NT2/D1 (cell line): ENCODE measurements at places on chromosomes 16 and 17.

GRCh38 chr17:17736205-17737183 is 55.2 kb downstream of the RAI1 start:
- no peak for DNase-seq

DNA sequence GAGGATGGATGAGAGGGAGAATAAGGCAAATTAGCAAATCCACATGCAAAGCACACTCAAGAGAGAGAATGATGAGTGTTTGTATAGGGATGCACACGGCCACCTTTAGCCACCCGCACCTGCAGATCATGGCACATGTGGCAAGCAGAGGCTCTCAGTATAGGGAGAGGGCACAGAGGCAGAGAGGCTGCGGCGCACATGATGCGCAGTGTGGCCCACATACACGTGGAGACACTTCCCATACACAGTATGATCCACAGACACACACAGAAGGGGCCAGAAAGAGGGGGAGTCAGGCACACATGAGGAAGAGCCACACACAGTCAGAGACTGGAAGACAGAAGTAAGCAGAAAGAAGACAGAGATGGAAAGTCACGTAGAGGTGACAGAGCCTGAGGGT is 6.5 kb upstream of the CHD3 start:
- DNase-seq: no peak

GRCh38 chr17:30199600-30199999 is 35.9 kb downstream of the SLC6A4 start:
- DNase-seq: no peak

DNA sequence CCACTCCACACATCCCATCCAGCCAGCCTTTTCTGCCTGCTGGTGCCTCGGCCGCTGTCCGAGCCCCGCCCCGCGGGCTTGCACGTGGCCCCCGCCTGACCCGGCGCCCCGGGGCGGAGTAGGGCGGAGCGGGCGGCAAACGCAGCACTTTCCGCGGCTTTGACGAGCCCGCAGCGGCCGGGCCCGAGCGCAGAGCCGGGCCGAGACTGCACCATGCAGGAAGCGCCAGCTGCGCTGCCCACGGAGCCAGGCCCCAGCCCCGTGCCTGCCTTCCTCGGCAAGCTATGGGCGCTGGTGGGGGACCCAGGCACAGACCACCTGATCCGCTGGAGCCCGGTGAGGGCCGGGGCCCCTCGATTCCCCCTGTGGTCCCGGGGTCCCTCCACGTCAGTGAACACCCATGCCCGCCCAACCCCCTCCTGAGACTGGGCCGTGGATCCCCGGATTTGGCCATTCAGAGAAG is at the start of gene HSF4:
Gene HSF4 (plus strand): TSS at position 147 of the 463 bp plus-strand sequence. CDS start 67 bp downstream, at position 214.
- no peak for DNase-seq

GRCh38 chr16:560701-561412 is 663 bp downstream of the PRR35 start:
- no peak for DNase-seq

GRCh38 chr17:76546556-76547182 is 6.8 kb downstream of the PRCD start:
- no peak for DNase-seq

- DNase-seq: no peak
Observed at GRCh38 chr17:42061646-42062487, 11.5 kb upstream of the C17orf113 start.

GRCh38 chr17:75250009-75250471 is 11.4 kb downstream of the GGA3 start:
- no peak for DNase-seq

DNA sequence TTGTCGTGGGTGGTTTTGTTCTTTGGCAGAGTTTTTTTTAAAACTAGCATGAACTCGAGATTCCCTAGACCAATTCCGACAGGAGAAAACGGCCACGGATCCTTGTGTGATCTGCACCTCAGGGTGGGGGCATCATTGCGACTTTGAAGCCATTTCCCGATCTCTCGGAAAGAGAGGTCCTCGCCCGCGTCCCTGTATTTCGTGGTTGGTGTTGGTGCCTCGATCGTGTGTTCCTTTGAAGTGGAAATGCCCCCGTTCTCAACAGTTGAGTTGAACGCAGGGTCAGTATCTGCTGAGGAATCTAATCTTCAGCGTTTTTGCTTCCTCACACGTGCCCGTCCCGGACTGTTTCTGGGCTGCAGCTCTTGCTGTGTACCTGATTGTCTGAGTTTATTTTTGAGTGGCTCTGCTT is 1.1 kb downstream of the CRAMP1 start:
- no peak for DNase-seq

DNA sequence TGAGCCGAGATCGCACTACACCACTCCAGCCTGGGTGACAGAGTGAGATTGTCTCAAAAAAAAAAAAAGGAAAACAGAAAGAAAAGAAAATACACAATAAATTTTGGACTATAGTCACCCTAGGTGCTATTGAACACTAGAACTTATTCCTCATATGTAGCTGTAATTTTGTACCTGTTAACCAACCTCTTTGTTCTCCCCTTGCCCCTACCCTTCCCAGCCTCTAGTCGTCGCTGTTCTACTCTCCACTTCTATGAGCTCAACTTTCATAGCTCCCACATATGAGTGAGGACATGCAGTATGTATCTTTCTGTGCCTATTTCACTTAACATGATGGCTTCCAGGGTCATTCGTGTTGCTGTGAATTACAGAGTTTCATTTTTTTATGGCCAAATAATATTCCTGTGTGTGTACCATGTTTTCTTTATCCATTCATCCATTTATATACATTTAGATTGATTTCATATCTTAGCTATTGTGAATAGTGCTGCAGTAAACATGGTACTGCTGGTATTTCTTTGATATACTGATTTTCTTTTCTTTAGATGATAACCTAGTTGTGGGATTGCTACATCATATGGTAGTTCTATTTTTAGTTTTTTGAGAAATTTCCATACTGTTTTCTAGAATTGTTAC is 28.3 kb downstream of the VPS35L start:
- peak; percentile 25 for DNase-seq

DNA sequence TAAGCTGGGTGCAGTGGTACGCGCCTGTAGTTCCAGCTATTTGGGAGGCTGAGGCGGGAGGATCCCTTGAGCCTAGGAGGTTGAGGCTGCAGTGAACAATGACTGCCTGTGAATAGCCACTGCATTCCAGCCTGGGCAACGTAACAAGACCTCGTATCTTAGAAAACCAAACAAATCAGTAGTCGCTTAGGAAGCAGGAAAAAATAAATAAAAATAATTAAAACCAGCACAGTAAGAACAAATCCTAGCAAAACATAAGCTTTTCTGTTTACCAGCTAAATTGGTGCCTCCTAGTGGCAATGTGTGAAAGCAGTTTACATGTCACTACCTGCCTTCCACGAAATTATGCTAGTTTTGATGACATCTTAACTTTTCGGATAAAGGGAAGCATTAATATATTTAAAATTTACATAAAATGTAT is 1.3 kb downstream of the ARMC5 start:
- no peak for DNase-seq

DNA sequence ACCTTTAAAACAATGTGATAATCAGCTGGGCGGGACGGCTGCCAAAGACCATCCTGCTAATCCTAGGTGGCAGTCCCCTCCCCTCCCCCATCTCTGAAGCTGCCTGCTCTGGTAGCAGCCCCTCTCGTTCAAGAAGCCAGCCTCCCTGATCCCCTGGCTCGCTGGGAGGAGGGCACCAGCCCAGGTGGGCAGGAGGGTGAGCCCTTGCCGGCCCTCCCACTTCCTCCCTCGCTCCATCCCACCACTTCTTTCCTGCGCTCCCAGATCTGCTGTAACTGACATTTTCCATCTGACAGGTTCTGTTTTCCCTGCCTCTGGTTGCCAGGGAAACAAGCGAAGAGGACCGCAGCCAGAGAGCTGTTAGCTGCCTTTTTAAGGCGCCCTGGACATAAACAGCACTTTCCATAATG is 155.7 kb upstream of the TNRC6C start:
- DNase-seq: no peak

DNA sequence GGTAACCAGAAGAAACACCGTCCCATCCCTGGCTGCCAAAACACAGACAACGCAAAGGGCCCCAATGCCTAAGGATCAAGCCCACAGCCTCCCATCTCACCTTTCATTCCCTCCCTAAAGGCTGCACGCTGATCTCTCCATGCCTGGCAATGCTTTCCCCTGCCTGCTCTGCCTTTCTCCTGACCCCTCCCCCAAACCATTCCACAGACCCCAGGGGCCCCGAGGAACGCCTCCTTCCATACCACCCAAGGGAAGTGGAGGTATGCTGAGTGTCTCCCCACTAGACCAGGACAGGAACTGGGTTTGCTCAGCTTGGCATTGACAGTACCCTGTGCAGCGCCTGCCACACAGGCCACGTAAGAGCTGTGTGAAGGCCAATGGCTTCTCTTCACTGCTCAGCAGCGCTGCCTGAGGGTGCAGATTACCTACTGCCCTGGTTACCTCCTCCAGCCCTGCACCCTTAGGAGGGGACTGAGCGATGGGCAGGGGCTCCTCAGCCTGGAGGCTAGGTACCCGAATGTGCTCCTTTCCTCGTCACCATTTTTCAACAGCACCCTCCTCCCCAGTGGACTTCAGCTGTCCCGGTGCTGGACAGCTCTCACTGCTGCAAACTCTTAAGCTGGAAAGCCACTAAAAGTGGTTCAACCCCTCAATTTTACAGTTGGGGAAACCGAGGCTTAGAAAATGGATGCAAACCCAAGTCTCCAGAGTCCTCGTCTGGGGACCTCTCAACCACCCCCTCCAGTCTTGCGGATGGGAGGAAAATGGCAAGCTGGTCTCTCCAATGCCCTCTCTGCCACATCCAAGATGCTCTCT is 45.0 kb downstream of the SRCIN1 start:
- DNase-seq: no peak

DNA sequence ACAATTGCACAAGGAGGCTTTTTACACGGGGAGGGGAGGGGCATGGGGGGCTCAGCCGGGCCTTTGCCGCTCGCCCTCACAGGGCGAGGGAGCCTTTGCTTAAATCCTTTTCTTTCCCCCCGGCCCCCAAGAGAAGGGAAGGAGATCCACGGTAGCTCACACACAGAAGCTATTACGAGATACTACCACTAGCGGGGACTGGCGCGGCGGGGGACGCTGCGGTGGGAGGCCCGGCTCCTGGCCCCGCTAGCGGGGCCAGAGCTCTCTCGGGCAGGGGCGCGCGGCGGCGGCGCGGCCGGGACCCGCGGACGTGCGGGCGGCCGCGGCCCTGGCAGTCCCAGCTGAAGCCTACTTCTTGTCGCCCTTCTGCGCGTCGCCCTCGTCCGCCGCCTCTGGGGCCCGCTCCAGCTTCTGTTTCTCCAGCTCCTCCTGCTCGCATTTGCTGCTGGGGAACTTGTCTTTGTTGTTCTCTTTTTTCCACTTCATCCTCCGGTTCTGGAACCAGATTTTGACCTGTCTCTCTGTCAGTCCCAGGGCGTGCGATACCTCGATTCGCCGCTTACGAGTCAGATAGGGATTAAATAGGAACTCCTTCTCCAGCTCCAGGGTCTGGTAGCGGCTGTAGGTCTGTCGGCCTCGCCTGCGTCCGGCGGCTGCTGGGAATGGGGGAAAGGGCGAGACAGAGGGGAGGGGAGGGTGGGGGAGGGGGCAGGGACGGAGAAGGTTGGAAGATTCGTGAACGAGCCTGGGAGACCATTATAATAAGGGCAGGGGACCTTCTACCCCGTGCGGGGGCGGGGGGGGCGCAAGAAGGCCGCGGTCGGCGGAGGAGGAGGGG is 2.0 kb downstream of the HOXB8 start:
- DNase-seq: no peak

GRCh38 chr17:37111329-37111728 is 162.6 kb downstream of the AATF start:
- DNase-seq: no peak

GRCh38 chr16:23930791-23931190 is 95.0 kb downstream of the PRKCB start:
- DNase-seq: no peak

DNA sequence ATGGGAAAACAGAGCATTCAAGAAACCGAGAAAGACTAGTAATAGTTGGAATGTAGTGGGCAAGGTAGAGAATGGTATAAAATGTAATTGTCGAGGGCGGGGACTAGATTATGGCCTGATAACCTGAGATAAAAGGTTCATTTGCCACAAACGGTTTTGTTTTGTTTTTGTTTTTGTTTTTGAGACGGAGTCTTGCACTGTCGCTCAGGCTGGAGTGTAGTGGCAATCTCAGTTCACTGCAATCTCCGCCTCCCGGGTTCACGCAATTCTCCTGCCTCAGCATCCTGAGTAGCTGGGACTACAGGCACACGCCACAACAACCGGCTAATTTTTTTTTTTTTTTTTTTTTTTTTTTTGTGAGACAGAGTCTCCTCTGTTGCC is 1.4 kb downstream of the NEK8 start:
- no peak for DNase-seq

DNA sequence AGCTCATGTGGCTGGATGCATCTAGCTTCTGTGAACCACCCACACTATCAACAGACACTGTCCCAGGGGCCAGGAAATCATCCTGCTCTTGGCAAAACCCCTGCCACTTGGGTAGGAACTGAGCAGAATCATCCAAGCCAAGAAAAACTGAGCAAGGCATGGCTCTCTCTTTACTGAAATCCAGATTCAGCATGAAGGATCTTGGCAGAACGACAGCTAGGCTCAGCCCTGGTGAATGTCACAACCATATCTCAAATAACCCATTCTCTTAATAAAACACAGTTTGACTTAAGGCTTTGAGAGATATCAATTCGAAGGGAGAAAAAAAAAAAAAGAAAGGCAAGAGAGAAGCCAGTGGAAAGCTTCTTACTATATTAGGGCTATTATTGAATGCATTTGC is 72.2 kb downstream of the MAF start:
- DNase-seq: no peak

DNA sequence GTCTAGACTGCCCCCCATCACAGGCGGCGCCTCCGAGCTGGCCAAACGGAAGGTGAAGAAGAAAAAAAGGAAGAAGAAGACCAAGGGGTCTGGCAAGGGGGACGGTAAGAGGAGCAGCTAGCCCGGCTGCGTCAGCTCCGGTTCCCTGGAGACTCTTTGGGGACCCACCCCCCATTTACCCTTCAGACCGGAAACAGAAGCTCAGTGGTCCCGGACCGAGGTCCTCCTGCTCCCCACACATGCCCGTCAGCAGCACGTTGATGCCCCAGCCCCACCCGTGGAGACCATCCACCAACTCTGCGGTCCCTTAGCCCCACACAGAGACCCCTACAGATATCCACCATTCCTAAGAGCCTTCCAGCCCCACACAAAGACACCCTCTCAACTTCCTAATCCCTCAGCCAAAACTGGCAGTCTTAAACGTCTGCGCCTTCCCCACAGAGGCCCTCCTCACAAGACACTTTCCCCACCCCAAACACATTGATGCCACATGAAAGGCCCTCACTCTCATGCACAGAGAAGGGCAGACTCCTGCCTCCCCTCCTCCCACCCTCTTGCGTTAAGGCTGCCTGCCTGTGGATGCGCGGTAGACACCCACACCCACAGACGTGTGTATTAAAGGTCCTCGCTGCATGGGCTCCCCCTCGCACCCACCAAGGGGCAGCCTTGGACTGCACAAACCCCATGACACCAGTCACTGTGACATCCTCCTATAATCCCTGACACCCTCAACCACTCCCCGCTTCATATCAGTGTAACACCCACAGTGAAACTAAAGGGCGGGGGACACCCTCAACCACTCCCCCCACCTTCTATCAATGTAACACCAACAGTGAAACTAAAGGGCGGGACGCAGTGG is 58.2 kb upstream of the RPH3AL start:
- DNase-seq: no peak
